ENCODE measurements at places on chromosomes 12 and 14.
A peak's percentile ranks its signal among the peaks of the same experiment; 100 is the strongest.

DNA sequence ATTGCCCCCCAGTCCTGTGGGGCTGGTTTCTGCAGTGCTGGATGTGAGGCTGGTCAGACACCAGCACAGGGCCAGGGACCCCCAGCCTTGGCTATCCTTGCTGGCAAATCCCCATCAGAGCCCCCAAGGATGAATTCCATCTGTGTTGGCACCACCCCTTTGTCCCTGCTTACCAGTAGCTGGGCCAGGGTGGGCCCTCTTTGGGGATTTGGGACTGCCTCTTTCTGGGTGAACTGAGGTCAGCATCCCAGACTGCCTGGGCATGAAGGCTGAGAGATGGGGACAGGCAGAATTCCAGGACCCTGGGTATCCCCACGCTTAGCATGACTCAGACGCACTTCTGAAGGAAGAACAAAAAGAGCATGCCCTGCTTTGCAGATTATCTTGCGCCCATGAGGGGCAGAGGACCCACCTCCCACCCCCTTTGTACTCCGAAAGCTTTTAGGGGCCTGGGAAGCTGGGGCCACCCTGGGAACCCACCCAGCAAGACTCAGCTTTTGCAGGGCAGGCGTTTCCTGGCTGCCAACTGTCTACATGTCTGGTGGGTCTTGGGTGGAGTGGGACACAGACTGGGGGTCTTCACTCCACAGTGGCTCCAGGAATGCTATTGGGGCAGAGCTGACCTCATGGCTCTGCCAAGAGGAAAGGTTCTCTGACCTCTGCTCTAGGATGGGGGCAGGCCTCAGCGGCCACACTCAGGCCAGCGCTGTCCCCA lies 26.8 kb downstream of the RFLNA start:
- peak; percentile 62 for DNase-seq

GRCh38 chr14:76698191-76698590 lies 63.1 kb upstream of the VASH1 start:
- DNase-seq = no peak

DNA sequence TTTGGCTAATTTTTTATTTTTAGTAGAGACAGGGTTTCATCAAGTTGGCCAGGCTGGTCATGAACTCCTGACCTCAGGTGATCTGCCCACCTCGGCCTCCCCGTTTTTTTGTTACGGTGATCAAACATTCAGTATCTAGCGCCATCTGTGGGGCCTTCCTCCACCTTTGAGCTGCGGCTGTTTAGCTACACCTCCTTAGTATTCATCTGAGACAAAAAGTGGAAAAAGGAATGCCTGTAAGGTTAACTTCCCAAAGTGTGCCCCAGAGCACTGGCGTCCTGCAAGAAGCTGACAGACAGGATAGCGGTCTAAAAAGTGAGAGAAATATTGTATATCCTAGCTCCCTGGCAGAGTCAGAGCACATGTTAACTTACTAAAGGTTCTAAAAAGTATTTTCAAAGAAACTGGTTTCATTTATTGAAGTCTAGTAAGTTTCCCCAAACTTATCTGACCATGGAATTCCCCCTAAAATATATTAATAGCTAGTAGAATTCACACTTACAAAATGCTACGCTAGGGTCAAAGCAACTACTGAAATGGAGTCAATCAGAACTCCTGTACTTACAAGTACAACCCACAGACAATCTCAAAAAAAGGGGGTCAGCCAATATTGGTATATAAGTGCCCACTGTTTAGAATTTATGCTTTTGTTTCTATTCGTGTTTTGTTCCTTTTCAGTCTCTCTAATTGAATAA lies 59.1 kb downstream of the DUSP16 start:
- DNase-seq = no peak

DNA sequence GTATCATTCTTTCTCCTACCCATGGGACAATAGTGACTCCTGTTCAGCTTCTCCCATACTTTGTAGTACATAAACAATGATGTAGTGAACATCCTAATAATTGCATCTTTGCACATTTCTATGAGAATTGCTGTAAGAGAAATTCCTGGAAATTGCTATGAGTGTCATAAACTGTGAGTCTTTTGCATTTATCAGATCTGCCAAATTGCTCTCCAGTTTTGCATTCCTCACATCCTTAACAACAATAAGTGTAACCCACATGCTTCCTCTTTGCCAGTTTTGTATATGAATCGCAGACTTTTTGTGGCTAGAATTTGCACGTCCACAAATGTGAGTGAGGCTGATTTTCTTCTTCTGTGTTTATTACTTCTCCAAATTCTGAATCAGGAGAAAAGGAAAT lies 124.0 kb upstream of the TBX5 start:
- peak; percentile 3 for DNase-seq

GRCh38 chr12:54891717-54892478 lies 37.6 kb downstream of the MUCL1 start:
- DNase-seq = no peak

GRCh38 chr14:90675399-90675798 lies 140.8 kb downstream of the TTC7B start:
- DNase-seq = peak; percentile 29

DNA sequence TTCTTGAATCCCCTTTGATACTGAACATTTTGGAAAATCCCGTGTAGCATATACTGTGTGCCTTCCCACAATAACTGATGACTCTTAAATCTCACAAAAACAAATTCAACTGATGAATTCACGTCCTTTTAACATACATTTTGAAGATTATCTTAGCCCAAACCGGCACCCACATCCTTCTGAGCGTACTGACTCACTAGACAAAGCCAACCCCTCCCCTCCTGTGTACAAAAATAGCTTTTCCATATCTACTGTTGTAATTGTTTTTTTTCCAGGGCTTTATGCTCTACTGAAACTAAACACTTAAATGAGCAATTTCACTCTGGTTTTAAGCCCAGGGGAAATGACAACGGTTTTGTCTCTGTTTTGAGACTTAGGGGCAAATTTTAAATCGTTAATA lies 109.4 kb upstream of the ATF7IP start:
- peak; percentile 57 for DNase-seq

GRCh38 chr12:3418609-3419390 lies 72.2 kb upstream of the PRMT8 start:
- DNase-seq = no peak

DNA sequence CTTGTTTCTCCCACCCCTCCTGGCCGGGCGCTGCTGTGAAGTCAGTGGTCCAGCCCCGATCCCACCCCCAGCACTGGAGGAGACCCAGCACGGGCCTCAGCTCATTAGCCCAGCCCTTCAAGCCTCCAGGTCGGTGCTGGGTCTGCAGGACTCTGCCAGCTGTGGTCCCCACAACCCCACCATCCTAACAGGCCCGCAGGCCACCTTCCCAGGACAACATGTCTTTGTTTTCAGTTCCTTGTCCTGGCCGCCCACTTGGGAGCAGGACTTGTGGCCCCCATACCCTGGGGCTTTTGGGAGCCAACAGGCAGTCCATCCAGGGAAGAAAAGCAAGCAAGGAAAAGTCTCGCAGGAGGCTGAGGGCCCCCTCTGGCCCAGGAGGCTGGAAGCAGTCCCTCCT lies 60.0 kb downstream of the HRK start:
- DNase-seq = no peak

GRCh38 chr12:91622981-91623380 lies 440.4 kb upstream of the DCN start:
- DNase-seq = no peak

- peak; percentile 13 for DNase-seq
Observed at GRCh38 chr14:94144765-94145164, 15.4 kb upstream of the IFI27L2 start.

GRCh38 chr14:22079766-22080165 lies 406.1 kb upstream of the OR4E1 start:
- DNase-seq = no peak

DNA sequence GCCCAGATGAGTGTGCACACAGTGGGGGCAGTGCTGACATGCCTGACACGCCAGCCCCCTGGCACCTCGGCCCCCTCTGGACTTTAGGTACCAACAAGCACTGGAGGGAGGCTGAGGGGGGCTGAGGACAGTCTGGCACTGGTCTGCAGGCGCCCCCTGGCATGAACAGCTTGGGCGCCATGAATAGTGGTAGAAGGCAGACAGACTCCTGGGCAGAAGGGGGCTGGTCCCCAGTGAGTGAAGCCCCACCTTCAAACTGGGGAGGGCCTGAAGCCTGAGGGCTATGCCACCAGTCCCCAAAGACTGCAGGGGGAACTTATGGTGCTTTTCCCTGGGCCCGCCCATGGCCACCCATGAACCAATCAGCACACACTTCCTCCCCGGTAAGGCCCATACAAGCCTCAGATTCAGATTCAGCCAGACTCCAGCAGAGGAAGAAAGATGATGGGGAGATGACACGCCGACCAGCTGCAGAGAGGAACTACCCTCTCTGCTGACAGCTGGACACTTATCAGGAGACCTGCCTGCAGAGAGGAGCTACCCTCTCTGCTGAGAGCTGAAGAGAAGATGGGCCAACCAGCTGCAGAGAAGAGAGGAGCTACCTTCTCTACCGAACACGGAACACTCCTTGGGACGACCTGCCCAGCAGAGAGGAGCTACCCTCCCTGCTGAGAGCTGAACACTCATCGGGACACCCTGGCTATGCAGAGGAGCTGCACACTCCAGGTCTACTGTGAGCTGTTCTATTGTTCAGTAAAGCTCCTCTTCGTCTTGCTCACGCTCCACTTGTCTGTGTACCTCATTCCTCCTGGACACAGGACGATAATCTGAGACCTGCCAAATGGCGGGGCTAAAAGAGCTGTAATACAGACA lies 324.5 kb downstream of the PCNX1 start:
- DNase-seq = no peak

DNA sequence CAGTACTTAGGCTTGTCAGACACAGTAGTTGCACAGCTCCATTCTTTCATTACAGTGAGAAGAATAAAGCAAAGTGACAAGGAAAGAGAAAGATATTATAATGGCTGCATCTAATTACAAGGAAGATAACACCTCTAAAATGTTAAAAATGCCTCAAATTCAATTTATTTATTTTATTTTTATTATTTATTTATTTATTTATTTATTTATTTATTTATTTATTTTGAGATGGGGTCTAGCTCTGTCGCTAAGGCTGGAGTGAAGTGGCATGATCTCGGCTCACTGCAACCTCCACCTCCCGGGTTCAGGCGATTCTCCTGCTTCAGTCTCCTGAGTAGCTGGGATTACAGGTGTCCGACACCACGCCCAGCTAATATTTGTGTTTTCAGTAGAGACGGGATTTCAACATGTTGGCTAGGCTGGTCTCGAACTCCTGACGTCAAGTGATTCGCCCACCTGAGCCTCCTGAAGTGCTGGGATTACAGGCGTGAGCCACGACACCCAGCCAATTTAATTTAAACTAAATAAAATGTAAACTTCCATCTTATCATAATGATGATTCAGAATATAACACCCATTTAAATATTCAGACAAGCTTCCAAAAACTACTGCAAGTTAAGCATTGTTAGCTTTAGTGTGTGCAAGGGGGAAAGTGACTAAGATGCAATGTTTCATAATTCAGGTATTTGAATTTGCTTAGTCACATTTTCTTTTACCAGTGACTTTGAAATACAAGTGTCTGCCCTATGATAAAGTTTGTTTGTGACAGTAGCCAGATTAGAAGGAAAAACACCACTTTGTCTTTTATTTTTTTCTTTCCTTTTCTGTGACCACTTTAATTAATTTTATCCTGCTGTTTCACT lies 2.4 kb upstream of the CFAP54 start:
- DNase-seq = peak; percentile 68

DNA sequence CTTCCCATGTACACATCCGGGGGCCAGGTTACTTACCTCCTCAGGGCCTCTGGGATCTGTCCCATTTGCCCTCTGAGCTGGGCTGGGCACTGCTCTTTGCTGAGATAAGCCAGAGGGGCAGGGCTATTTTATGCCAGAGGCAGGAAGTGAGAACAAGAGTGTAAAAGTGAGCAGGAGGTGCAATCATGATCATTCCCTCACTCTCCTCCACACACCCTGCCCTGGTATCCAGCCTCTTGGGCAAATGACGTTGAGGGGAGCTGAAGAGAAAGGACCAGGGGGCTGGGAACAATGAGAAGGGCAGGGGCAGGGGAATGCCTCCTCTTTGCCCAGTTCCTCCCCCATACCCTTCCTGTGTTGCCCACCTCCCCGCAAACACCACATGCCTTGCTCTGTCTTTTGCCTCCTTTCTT lies 4.2 kb downstream of the LPAR5 start:
- DNase-seq = no peak

- DNase-seq = peak; percentile 14
Observed at GRCh38 chr14:73467377-73467776, 9.0 kb upstream of the NUMB start.

DNA sequence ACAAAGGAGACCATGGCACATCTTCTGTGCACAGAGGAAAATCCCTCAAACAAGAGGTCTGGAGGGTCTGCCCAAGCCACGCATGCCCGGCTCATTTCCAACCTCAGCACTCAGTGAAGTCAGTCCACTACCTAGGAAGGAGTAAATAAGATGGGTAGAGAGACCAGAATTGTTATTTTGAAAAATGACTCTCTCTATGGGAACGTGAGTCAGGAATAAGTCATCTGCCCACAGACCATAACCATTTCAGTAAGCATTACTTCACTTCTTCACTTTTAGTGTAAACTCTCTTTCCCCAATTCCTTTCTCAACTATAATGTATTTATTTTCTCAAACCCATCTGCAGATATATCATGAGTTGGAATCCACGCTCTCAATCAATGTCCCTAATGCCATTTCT lies 1039.9 kb upstream of the USP15 start:
- no peak for DNase-seq

- peak; percentile 68 for DNase-seq
Observed at GRCh38 chr14:95523051-95523814, 6.8 kb upstream of the SYNE3 start.

GRCh38 chr14:64610049-64610746 lies 60.4 kb downstream of the PPP1R36 start:
- DNase-seq = no peak

GRCh38 chr12:43914923-43915468 lies 79.1 kb downstream of the TMEM117 start:
- DNase-seq = no peak

- peak; percentile 93 for DNase-seq
Observed at GRCh38 chr12:124385219-124385969, 90.5 kb downstream of the RFLNA start.

DNA sequence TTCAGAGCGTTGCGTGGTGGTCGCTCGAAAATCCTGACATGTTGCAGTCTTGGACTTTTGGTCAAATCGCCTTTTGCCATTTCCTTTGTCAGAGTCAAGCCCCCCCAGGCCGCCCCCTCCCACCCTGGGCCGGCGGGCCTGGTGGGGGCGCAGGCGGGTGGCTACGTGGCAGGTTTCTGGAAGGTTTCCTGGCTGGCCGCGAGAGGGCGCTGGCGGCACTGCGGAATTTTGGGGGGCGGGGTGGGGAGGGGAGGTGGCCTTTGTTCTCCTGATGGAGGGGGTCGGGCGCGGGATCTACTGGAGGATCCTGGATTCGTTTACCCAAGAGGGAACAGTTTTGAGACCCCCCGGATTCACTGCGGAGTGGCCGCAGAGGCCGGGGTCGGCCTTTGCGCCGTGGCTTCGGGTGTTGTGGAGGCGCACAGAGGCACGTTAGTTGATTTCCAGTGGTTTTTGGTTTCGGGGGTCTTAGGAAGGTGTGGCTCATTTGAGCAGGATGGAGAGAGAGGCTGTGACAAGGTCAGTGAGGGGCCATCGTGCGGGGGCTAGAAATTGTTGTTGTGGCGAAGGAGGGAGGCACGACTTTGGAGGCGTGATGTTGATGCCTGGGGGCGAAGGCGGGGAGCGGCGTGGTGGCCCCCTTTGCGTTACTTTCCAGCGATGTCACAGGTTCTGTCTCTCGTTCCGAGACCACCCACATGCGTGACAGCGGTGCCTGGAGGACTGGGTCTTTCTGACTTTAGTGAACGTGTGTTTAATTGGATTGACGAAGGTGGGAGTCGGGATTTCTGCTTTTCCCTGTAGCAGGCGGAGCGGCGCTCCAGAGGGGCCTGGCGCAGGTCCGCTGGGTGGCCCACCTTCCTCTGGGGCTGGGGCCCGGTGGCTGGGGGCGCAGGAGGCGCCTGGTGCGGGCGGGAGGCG lies 1.4 kb downstream of the MEG3 start:
- DNase-seq = peak; percentile 54

Data from fibroblast of skin of scalp (primary cell).